ENCODE measurements at places on chromosomes 7 and 10.

GRCh38 chr7:43666938-43667337, 62.4 kb downstream of the COA1 start:
- no peak for DNase-seq

DNA sequence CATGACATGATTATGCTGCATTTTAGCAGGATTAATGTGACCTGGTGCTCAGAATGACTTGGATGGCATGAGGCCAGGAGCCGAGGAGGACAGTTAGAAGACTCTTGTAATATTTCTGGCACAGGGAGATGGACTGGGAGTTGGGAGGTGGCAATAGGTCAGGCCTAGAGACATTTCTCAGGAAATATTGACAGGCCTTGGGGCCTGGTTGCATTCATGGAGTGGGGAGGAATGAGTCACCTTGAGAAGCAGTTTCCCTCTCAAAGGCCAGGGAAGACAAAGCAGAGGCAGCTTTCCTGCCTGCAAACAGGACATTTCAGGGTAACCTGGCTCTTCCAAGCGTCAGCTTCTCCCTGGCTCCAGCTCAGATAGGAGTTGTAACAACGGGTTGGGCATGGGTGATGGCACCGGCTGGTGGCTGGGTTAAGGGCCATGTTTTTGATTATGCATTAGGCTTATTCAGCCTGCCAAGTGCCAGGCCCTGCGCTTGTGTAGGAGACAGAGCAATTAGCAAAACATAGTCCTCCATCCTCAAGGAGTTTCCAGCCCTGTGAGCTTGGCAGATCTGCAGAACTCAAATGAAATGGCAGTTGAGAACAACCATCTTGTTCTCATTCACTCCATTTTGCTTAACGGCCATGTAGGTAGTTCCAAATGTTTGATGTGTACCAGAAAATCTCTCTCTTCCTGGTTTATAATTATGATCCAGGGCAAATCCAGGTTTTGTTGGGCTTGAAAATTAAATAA, 38.2 kb downstream of the HK1 start:
- DNase-seq: no peak

DNA sequence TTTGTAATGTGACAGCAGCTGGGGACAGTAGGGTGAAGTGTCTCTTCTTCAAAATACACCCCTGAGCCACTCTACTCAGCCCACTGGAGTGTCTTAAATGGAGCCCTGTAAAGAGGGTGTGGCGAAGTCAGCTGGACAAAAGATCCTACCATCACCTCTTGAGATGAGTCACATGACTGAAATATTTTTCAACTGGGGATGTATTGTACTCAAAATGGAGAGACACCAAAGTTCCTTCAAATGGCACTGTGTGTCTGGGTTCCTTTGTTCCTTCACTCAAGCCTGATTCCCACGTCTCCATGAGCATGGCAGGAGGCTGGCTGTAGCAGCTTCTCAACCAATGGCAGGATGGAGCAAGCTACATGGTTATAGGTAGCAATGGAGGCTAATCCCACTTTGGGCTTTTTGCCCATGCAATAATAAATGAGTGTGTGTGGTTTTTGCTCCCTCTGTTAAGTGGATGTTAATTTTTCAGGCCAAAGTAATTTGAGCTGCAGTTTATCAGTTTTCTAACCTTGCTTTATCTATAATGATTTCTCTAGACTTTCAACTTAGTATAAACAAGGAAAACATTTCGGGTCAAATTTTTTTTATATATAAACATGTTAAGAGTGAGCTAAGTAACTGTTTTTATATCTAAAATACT, 68.2 kb downstream of the CLEC2L start:
- no peak for DNase-seq

DNA sequence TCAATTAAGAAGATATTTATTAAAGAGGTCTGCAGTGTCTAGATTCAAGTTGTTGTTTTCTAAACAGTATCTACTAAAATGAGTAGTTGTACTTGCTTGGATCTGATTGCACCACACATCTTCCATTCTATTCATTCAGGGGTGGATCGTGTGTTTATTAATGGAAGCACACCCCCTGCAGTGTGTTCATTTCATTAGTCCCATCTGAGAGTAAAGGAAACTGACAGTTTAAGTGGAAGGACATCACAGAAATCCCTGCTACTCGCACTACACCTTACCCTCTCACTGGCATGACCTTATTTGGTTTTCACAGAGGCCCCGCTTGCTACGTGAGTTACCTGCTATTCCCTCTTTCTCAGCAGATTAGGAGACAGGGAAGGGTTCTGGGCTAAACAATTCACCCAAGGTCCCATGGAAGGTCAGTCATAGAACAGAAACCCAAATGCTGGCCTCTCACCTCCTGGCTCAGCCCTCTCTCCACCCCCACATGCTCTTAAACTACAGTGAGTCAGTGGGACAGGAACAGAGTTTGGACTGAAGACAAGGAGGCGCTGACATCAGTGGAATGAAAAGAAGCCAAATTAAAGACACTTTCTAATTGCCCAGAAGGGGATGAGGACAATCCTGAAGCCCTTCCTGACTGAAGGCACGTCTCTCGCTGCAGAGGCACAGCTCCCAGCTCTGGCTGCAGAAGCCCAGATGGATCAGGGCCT, 369.2 kb upstream of the NRP1 start:
- no peak for DNase-seq

DNA sequence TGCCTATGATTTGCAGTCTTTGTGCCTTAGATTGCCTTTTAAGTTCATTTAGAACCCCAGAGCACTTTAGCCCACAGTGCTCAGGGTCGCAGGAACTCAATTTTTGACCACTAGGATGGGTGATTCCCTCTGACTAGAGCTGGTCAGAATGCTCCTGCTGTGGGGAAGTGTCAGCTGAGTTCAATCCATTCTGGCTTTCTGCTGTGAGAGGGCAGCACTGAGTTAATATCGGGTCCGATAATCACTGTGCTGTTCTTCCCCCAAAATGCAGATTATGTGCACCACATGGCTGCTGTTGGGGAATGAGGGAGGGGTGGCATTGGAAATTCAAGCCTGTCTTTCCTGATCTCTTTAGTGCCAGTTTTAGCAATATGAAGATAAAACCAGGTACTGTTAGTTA, 886.4 kb downstream of the DNAJB9 start:
- DNase-seq: no peak

DNA sequence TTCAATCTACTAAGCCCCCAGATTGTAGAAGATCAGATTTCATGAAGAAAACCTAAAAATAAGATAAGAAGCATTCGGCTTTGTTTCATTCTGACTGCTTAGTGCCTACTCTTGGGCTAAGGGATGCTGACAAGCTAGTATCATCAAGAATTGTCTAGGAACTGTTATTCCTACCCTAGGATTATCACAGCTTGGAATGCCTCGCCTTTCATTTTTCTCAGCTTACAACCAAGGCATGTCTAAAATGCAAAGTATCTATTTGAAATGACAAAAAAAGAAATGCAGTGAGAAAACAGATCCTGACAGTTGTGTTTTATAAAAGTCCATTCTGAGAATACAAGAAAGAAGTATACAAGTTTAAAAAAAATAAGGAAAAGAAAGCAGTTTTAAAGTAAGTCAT, 441.0 kb downstream of the KCNMA1 start:
- DNase-seq: no peak

- DNase-seq: no peak
Measured at GRCh38 chr7:123024989-123025758, 29.7 kb upstream of the TAS2R16 start.

GRCh38 chr7:26989897-26990670, 105.7 kb downstream of the HOXA1 start:
- DNase-seq: no peak

- no peak for DNase-seq
Measured at GRCh38 chr7:82932516-82932915, 230.2 kb downstream of the PCLO start.

DNA sequence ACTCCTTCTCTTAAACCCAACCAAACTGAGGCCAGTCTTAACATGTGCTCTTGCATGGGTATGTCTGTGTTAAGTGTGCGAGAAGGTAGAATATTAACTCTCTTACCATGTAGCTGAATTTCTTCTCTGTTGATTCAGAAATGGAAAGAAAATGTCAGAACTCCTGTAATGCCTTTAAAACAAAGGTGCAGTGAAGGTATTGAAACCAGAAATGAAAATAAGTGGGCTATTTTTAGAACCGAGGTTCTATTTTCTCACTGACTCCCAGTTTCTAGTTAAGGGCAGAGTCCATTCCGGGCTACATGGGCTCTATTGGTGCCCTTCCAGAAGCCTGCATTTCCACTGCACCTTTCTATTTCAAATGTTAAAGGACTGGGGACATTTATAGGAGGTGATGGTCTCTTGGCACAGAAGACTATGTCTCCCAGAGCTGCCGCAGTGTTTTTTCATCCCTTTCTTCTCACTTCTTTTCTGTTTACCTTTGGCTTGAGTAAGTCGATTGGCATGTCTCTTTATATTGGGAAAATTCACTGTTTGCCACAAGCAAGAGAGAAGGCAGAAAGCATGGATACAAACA, 174.9 kb downstream of the LRMDA start:
- no peak for DNase-seq

GRCh38 chr7:151403764-151404163, 6.1 kb downstream of the WDR86 start:
- no peak for DNase-seq

DNA sequence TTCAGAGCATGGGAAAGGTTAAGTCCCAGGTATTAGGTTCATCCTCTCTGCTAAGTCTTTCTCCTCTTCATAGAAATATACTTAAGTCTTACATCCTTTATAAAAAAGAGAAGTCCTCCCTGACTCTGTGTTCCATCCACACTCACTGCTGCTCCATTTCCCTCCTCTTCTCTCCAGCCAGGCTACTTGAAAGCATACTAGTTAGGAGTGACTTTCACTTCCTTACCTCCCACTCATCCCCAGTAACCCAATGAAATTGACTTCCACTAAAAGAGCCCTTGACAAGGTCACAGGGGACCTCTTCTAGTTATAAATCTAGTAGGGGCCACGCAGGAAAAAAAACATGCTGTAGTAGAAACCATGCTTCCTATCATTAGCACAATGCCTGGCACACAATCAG, 133.1 kb upstream of the AGK start:
- no peak for DNase-seq

DNA sequence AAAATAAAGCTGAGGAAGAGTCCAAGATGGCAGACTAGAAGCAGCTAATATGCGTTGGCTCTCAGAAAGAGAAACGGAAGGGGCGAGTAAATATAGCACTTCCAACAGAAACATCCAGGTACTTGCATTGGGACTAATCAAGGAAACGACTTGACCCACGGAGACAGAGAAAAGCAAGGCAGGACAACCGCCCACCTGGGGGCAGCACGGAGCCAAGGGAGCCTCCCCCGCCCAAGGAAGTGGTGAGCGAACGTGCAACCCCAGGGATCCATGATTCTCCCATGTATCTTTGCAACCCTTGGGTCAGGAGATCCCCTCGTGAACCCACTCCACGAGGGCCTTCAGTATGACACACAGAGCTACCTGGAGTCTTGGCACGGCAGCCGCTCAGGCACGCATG, 45.4 kb upstream of the GRM3 start:
- DNase-seq: no peak

GRCh38 chr10:123948030-123948823, 56.6 kb upstream of the CPXM2 start:
- no peak for DNase-seq

GRCh38 chr10:50850578-50851230, 34.7 kb downstream of the A1CF start:
- no peak for DNase-seq

DNA sequence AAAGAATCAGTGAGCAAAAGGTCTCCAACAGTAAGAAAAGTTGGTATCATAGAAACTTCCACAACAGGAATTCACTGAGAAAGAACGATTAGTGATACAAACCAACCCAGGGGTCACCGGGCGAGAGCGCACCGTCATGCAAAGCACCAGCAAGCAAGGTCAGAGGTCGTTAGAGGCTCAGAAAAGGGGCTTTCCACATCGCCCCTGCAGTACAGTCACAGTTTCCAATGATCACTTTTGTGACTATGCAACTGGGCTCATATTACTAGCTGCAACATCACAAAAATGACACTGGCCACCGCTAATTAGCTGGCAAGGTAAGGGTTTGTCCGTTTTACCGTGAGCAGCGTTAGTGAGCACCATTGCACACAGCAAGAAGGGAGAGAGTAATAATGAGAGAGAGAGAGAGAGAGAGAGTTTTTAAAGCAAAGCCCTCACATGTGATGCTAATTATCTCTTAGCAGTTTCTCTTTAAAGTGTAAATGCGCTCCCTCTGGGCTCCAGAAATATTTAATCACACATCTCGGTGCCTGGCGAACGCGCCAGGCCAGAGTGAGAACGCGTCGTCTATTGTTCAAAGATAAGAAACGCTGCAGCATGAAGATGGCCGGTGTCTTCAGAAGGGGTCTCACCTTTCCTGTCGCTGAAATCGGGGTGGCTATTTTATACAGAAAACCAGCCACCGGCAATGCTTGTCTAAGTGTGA, 237.5 kb downstream of the DNAJB6 start:
- DNase-seq: no peak

DNA sequence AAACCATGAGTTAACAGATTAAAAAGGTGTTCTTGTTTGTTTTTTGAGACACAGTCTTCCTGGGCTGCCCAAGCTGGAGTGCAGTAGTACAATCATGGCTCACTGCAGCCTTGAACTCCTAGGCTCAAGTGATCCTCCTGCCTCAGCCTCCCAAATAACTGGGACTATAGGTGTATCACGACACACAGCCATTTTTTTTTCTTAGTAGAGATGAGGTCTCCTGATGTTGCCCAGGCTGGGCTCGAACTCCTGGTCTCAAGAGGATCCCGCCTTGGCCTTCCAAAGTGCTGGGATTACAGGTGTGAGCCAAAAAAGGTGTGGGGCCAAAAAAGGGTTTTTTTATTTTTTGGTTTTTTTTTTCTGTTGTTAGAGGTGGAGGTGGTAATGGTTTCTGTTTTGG, 29.3 kb downstream of the KMT2C start:
- no peak for DNase-seq

Measured in Peyer's patch (tissue), 4 donors.